Activated CD8-positive, alpha-beta memory T cell treated with anti-CD3 and anti-CD28 coated beads for 24 hours (primary cell): ENCODE measurements at places on chromosomes 7 and 10.
A peak's percentile ranks its signal among the peaks of the same experiment; 100 is the strongest.

- DNase-seq, result no peak
Measured at GRCh38 chr7:36496576-36496975, 106.9 kb downstream of the ANLN start.

GRCh38 chr7:21084286-21084685 is 297.6 kb upstream of the SP8 start:
- no peak for DNase-seq

GRCh38 chr10:17445400-17445998 is 8.9 kb downstream of the ST8SIA6 start:
- no peak for DNase-seq

GRCh38 chr10:16947069-16947468 is 129.8 kb upstream of the RSU1 start:
- DNase-seq, result no peak

- peak; percentile 9 for DNase-seq
Measured at GRCh38 chr7:73971322-73971703, 56.7 kb upstream of the ELN start.

GRCh38 chr7:140230861-140231770 is 54.3 kb upstream of the KDM7A start:
- DNase-seq, result peak; percentile 89
